Right ventricle myocardium superior (tissue), 1 donor: ENCODE measurements at places on chromosomes 6 and 20. TPM values are rescaled to one million over a fixed set of nuclear protein-coding genes. Genes with fewer than 3 reads are reported as not detected.

Gene WFDC2
- total RNA-seq, result 1.0 TPM

Gene PSMB8
- 16.7 TPM for total RNA-seq

Gene MTHFD1L
- 2.9 TPM for total RNA-seq

GRCh38 chr6:43211955-43212354 is 17.3 kb downstream of the DNPH1 start:
- DNase-seq, result no peak

DNA sequence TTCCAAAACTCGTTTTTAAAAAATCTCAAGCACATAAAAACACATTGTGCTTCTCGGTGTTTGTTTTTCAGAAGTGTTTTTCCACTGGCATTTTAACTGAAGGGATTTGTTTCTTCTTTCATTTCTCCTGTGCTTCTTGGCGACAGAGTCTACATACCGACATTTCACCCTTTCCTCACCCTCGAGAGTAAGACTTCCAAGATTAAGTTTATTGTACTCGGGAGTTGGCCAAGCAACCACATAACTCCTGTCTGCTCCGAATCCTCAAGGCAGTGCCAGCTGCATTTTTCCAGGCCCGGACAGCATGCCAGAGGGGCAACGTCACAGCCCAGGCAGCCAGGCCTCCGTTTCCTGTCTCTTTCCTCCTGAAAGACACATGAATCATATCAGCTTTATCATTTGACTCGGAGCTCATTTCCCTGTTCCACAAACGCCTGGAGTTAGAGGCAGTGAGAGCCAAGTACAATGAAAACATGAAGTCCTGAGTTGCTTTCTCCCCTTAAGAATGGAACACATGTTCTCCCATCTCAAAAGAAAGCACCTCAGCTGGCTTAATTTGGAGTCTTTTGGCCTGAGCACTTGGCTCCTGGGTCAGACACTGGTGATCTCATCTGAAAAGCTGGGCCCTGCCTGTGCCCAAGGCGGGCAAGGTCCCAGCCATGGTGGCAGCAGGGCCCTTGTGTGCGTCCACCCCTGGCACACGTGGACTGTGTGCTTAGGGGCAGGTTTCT is 23.2 kb upstream of the FAM50B start:
- peak; percentile 91 for DNase-seq

DNA sequence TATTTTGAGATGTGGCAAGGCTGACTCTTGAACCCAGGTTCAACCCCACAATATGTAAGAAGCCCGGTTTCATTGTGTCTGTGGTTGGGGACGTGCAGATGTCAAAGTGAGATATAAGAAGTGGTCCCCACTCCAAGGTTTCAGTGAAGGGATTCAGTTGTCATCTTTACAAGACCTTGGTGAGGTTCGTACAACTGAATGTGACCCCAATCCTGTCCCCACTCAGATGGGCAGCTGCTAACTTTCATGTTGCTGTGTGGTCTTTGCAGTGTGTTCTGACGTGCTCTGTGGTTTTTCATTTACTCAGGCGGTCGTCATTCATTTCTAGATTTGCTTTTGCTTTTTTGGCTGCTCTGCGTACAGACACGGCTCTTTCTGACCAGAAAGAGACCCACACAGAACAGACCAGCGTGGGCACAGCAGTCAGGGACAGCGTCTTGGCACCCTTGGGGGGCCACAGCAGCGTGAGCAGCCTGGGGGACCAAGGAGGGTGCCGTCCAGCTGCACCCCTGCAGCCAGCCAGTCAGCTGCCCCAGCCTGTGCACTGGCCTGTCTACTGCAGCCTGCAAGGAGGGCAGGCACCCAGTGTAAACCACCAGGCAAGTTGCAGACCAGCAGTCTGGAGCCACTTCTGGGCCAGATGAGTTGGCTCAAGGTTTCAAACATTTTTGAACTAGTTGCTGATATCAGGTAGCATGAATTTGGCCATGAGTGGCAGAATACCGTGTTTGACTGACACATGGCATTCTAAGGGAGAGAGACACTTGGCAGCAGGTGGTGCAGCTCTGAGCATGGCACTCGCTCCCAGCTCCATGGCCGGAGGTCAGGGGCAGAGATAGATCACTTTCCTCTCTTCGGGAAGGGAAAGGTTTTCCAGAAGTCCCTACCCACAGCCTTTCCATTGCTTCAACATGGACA is 49.4 kb upstream of the IRF4 start:
- DNase-seq, result no peak

- no peak for DNase-seq
Measured at GRCh38 chr20:61170496-61171320, 81.4 kb upstream of the CDH4 start.

GRCh38 chr6:53641348-53641747 is 24.2 kb downstream of the KLHL31 start:
- no peak for DNase-seq
